Glutamatergic neuron (in vitro differentiated cells): ENCODE measurements at places on chromosomes 4 and X.

DNA sequence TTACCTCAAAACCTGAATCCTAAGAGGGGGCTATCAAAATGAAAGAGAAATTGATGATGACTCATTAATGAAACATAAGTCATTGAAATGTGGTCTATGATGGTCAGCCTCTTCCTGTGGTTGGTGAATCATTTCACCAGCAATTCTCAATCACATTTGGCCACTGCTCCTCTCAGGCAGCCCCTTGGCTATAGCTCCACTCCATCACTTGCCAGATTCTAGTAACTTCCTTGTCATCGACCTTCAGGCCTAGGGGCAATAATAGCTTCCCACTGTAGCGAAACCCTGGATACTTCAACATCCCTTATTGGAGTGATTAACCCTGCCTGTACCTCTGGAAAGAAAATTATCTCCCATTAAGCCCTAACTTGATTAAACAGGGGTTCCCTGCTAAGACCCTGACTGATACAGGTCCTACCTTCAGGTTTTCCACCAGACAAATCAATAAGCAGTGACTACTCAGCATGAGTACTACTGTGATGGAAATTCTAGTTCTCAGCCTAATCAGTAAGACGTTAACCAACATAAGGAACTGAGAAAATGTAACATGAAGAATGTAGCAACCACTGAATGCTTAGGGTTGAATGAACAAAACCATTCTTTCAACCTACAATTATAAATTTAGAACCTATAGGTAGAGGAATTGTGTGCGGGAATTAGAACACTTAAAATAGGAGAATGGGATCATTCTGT lies 30.4 kb downstream of the ADH7 start:
- no peaks in the 10 kb centered on the region for H3K36me3 ChIP-seq
- H3K4me1 ChIP-seq: no peaks in the 10 kb centered on the region
- DNase-seq: no peak
- H3K27ac ChIP-seq: no peak overlapping the region

GRCh38 chrX:130704053-130705038 lies 198.7 kb downstream of the ENOX2 start:
- H3K4me3 ChIP-seq: no peak overlapping the region
- H3K4me1 ChIP-seq: no peaks in the 10 kb centered on the region
- no peaks in the 10 kb centered on the region for H3K27me3 ChIP-seq
- no peak for DNase-seq
- H3K36me3 ChIP-seq: no peaks in the 10 kb centered on the region
- H3K27ac ChIP-seq: no peak overlapping the region

DNA sequence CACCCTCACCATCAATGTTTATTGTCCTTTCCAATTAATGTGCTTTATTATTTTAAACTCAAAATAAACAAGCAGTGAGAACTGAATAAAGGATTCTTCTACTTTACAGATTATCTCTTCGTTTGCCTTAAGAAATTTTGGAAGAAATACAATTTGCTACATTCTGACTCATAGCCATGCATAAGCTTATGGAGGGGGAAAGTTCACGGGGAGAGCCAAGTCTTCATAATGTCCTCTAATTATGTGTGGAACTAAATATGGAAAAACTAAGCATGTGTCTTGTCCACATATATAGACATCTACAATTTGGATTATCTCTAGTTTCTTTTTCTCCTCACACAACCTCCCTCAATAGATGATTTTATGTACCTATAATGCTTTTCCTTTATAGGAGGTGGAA lies 17.5 kb downstream of the CXCL13 start:
- no peak for DNase-seq
- no peaks in the 10 kb centered on the region for H3K36me3 ChIP-seq
- no peak overlapping the region for H3K27ac ChIP-seq
- H3K27me3 ChIP-seq: peaks cover 4% of the 10 kb centered on the region

DNA sequence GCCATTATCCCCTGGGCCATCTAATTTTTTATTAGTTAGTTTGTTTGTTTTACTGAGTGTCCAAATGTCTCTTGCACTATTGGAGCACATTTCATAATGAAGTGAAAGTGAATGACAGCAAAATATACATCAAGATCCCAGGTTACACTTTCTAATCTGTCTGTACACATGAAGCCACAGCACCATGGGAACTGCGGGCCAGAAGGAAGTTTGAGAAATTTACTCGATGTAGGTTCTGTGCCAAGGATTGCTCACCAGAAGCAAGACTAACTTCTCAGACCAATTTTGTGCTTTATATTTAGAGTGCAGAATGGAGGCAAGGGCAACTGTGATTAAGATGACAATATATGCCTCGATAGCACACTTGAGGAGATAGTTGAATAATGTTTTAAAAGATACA lies 258.0 kb downstream of the COL25A1 start:
- no peak for DNase-seq
- H3K4me3 ChIP-seq: no peak overlapping the region
- H3K27ac ChIP-seq: no peak overlapping the region

GRCh38 chr4:147492306-147492705 lies 11.4 kb downstream of the EDNRA start:
- no peak for DNase-seq
- H3K4me3 ChIP-seq: no peak overlapping the region
- no peaks in the 10 kb centered on the region for H3K36me3 ChIP-seq

GRCh38 chrX:132795181-132795580 lies 163.2 kb downstream of the HS6ST2 start:
- H3K36me3 ChIP-seq: no peaks in the 10 kb centered on the region
- H3K4me3 ChIP-seq: no peak overlapping the region
- H3K27me3 ChIP-seq: no peaks in the 10 kb centered on the region
- DNase-seq: no peak
- no peaks in the 10 kb centered on the region for H3K4me1 ChIP-seq
